KBM-7 (cell line): ENCODE measurements at places on chromosomes 2 and 18.

GRCh38 chr18:32868406-32868805 lies 95.6 kb upstream of the KLHL14 start:
- no peak for DNase-seq

DNA sequence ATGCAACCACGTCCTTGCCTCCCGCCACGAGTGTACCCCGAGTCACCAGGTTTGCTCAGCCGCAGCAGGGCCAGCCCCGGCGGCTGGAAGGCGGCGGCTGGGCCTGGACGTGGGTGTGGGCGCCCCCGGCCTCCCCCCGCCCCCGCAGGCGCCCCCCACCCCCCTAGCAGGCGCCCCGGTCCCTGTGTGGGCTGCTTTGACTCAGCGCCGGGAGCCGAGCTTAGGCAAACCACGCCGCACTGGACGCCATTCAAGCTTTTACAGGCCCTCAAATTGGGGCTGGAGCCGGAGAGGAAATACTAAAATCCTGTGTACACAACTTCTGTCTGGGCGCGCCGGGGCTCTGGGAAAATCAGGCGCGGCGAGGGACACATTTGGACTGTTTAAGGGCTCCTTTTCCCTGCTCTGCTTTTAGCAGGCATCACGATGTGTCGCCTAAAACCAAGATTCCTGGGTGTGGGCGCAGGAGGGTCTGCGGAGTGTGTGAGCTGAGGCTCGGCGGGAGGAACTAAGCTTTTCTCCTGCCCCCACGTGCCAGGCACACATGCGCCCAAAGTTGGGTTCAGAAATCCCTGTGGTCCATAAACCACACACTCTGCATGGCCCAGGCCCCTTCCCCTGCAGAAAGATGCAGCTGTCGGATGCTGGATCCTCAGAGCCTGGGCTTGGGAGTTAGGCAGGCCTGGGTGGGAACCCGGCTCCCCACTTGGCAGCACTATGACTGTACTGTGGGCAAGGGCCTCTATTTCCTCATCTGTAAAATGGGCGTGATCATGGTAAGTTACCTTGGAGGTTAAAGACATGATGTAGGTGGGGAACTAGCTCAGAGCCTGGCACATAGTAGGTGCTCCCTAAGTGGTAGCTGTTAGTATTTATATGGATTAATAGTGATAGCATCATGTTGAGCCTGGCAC lies 57.6 kb downstream of the ATOH8 start:
- DNase-seq: no peak

DNA sequence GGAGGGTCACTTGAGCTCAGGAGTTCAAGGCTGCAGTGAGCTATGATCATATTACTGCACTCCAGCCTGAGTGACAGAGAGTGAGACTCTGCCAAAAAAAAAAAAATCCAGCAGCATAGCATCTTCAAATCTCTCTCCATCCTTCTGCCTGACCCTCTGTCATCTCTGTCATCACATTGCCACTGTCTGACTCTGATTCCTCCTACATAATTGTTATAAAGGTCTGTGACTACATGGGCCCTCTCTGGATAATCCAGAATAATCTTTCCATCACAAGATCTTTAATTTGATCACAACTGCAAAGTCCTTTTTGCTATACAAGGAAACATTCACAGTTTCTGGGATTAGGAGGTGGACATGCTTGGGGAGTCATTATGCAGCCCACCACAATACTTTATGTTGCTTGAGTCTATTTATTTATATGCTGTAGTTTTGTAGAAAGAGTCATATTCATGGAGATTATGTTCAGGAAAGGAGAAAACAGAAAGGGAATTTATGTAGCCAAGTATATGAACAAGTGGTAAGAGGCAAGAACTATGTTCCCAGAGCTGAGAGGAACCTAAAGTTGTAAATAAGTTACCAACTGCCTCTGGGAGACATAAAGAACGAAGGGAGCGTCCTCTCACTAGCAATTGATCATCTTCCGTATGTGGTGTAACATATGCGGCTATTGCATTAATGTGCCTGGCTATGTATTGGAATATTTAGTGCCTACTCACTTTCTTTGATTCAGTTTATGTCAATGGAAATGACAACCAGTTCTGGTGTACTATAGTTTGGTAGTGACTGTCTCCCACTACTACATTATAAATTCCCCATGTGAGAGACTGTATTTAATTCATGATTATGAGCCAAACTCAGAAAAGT lies 21.5 kb downstream of the RND3 start:
- no peak for DNase-seq

- DNase-seq: no peak
Observed at GRCh38 chr2:85174943-85175342, 41.8 kb downstream of the TCF7L1 start.

GRCh38 chr18:36158266-36158867 lies 28.7 kb downstream of the ELP2 start:
- DNase-seq: no peak

DNA sequence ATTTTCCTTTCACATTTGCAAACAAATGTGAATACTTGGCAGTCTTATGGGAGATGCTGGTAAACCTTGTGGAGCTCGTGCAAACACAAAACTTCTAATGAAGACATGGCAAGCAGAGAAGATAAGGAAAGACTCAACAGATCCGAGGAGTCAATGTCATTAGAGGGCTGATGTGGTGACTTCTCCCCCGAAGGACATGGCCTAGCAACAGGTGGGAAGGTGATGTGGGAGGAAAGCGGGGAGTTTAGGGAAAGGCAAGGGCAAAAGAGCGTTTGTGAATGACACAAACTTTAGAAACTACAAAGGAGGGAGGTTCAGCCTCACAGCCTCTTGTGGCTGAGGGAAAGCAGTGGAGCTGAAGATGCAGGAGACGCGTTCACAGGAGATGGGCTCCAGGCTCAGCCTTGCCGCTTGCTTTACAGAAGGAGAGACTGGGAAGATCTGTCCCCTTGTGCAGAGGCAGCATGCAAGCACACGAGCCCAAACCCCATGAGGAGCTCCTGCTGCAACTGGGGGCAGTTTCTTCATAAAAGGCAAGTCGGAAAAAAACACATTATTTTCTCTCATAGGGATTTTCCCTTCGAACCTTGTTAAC lies 86.6 kb downstream of the SOWAHC start:
- no peak for DNase-seq
